ENCODE measurements at places on chromosomes 1 and 21.

DNA sequence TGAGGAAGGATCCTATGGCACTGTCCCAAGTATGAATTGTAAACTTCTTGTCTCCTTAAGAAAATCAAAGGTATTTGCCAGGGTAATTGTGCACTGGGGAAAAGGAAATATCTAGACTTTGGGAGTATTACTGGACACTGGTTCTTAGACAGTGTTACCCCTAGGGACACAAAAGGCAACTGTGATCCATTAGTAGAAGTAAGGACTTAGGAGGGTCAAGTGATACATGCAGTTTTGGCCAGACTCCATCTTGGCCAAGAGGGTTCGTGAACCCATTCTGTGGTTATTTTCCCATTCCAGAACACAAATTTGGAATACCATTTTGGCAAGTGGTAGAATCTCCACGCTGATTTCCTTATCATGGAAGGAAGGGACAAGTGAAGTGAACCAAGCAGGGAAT lies 98.1 kb downstream of the TM2D1 start:
- no peak for DNase-seq

GRCh38 chr1:241990040-241990439 lies 8.9 kb downstream of the MAP1LC3C start:
- peak; percentile 88 for DNase-seq

DNA sequence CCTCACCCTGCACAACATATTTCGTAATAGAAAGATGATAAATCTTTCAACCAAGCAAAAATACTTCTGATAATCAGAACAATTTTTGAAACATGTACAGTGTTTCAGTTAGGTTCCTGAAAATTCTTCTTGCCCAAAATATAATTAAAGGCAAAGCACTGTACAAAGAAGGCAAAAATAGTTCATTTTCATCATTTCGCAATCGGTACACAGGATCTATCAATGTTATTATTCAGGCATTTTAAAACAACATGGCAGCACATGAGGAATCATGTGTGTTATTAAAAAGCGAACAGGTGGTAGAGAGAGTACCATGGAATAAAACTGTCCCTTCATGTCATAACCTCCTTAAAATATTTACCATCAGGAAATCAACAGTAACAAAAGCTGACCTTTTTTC lies 356.9 kb downstream of the DPYD start:
- no peak for DNase-seq

DNA sequence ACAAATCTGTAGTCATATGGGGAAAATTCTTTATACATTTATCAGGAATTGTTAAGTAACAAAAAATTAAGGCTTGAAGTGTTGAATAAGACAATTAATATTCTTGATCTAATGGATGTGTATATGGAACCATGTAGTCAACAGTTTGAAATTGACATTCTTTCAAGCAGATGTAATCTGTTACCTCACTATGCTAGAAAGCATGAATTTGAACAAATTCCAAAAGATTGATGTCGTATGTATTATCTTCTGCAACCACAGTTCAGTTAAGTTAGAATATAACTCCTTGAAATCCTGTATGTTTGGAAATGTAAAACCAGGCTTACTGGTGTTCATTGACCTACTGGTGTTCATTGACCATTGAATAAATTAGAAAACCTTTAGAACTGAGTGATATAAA lies 16.1 kb downstream of the CCDC18 start:
- no peak for DNase-seq

DNA sequence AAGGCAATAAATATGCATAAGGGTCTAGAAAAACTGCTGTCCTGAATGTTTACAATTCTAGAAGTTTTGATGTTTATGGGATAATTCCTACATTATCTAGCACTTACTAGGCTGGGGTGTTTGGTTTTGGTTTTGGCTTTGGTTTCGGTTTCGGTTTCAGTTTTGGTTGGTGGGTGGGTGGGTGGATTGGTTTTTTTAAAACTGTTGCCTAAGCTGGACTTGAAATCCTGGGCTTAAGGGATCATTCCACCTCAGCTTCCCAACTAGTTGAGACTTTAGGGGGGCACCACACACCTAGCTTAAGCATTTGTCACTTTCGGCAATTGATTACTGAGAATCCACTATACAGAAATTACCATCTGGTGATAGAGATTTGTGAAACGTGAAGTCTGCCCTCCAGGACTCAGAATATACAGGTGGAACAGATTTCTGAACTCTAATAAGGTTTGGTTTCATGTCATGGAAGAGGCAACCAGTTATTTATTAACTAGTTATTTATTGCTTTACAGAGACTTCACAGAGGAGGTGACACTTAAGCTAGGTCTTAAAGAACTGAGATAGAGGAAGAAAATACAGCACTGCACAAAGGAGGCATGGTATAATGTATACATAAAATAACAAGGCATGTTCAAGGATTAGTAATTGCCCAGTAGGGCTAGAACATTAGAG lies 69.6 kb downstream of the PIK3R3 start:
- no peak for DNase-seq

GRCh38 chr21:23155281-23155680 lies 2157.1 kb downstream of the NCAM2 start:
- no peak for DNase-seq

GRCh38 chr1:158329300-158329699 lies 2.0 kb downstream of the CD1B start:
- no peak for DNase-seq

- peak; percentile 30 for DNase-seq
Measured at GRCh38 chr1:182707122-182707521, 22.7 kb upstream of the RGS8 start.

GRCh38 chr1:168260393-168260792 lies 20.3 kb upstream of the TBX19 start:
- no peak for DNase-seq

DNA sequence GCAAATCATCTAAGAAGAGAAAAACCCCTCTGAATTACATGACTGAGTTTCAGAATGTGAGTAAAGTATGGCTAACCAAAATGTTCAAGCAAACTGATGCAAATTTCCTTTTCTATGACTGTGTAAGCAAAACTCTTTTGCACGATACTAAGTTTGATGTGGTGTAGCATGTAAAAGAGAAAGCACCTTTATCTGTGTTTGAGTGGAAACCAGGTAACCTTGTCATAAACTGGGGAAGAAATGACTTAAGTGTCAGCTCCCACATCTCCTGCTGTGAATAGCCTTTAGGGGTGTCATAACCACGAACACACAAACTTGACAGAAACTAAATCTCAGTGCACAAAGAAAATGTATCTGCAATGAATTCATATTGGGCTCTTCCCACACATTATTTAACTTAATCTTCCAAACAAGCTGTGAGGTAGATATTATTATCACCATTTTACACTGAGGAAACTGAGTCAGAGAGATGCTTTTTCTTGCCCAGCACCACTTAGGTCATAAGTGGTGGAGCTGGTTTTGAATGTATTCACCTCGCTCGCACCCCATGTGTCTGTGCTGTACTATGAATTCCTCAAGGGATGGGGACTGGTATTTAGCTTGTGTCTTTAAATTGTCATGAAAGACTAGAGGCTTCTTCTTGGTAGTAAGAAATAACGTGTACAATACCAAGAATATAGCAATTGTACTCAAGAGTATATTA lies 32.9 kb upstream of the IL12RB2 start:
- no peak for DNase-seq

DNA sequence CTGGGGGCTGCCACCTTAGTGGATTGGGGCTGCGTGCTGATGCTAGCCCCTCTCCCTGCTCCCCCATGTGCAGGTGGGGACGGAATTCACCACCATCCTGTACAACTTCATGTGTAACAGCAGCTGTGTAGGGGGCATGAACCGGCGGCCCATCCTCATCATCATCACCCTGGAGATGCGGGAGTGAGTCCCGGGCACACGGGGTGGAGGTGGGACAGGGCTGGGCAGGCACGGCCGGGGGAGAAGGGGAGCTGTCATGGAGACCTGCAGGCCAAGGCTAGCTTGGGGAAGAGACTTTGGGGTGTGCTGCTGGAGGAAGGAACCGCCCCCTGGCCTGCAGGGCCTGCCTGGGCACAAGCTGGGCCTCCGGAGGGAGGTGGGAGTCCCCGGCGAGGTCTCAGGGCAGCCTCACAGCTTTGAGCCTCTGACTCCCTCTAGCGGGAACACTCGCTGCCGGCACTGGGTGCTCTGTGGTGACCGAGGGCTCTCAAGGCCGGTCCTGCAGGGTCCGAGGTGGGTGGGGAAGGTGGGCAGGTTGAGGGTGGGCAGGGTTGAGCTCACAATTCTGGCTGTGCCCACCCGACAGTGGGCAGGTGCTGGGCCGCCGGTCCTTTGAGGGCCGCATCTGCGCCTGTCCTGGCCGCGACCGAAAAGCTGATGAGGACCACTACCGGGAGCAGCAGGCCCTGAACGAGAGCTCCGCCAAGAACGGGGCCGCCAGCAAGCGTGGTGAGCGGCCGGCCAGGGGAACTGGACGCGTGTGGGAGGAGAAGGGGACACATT lies 25.0 kb upstream of the CCDC27 start:
- no peak for DNase-seq

GRCh38 chr1:232306269-232306961 lies 323.5 kb downstream of the SIPA1L2 start:
- DNase-seq = peak; percentile 73

DNA sequence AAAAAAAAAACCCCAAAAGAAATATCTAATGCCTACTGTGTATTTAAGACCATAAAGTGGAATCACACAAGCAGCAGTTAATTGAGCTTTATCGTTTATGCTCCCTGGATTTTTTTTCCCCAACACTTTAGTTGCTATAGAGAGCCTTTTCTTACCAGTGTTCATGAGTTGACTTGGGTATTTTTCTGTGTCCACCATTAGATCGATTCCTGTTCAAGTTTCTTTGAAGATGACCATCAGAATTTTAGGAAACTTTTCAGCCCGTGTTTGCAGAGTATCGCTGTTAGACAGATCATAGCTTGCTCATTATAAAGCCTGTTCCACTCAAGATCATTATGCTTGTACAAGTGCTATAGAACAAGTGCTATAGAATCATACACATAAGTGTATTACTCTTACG lies 1.5 kb downstream of the RALGPS2 start:
- DNase-seq = no peak

GRCh38 chr1:246035060-246035541 lies 472.0 kb downstream of the SMYD3 start:
- no peak for DNase-seq

DNA sequence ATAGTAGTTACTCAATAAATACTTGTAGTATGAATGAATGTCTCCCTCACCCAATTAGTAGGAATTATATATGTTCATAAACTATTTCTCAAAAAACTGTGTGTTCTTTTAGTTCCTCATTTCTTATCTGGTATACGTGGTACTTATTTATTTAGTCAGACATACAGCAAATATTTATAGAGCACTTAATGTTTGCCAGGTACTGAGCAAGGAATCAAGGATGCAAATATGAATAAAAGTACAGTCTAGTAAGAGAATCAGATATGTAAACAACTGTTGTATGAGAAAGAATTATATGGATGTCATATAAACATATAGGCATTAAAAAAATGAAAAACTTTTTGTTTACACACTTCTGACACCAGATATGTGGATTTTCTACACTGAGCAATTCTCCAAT lies 58.5 kb downstream of the ATF6 start:
- DNase-seq = no peak

GRCh38 chr1:246709835-246710234 lies 14.4 kb upstream of the SCCPDH start:
- no peak for DNase-seq

GRCh38 chr1:22090867-22091266 lies 38.4 kb downstream of the CDC42 start:
- DNase-seq = no peak

GRCh38 chr1:12081648-12082396 lies 18.7 kb downstream of the TNFRSF8 start:
- no peak for DNase-seq

DNA sequence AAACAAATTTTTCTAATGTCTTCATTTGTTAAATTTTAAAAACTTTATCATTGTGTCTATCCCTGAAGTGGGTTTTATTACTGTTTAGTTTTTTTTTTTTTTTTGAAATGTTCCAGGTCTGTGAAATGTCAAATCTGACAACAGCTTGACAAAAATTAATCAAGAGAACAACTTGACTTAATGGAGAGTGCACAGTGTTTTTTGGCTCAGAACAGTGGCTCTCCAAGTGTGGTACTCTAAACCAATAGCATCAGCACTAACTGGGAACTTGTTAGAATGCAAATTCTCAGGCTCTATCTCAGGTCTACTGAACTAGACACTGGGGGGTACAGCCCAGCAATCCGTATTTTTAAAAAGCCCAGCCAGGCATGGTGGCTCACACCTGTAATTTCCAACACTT lies 49.2 kb downstream of the ATP1B1 start:
- DNase-seq = no peak

GRCh38 chr1:159015440-159015909 lies 5.8 kb downstream of the IFI16 start:
- DNase-seq = no peak

DNA sequence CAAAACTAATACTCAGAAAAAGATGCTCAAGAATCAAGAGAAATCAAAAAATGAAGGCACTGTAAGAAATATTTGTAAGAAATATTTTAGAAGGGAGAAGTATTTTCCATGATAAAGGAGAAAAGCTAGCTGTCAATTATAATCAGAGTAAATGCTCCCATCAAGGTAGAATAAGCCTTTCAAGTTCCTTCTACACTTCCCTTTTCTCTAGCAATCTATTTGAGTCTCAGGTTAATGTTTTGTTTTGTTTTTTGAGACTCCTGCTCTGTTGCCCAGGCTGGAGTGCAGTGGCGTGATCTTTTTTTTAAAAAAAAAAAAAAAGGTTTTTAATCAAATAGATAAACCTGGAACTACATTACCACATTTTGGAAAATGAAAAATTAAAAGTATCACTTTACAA lies 33.3 kb downstream of the PUM1 start:
- DNase-seq = no peak

DNA sequence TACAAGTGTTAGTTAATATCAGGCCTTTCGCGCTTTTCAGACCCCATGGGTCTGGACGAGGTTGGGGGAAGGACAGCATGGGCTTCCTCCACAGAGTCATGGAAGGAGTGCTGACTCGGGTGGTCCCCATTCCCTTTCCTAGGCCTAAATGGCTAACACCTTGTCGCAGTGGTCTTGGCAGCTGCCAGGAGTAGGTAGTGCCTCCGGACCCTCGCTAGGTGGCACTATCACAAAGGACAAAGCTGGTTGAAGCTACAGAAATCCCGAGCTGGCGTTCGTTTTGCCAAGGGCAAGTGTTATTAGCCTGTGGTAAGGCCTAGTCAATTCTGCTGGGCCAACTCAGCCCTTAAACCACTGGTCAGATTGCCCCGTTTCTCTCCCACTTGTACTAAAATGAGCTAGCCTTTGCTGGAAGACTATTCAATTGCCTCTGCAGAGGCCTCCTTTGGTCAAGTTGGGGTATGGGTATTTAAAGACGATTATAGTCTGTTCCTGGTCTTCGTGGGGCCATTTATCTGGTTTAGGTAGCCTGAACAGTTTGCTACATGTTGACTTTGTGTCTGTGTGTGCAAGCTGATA lies 1.1 kb upstream of the UBE2Q1 start:
- peak; percentile 91 for DNase-seq

All from NCI-H446 treated with DMSO at 0.1 percent for 48 hours (cell line).